ENCODE measurements at places on chromosomes 1 and 21. TPM values are rescaled to one million over a fixed set of nuclear protein-coding genes. Genes with fewer than 3 reads are reported as not detected.

The TSNAX gene
- 27.7 TPM for total RNA-seq

The METTL13 gene
- 11.0 TPM for total RNA-seq

The FAM151A gene
- not detected for total RNA-seq

The ALG6 gene
- 43.3 TPM for total RNA-seq

All from skeletal muscle tissue (tissue), 5 donors.